ENCODE measurements at places on chromosomes 11 and 22. TPM values are rescaled to one million over a fixed set of nuclear protein-coding genes. Genes with fewer than 3 reads are reported as not detected.

GRCh38 chr11:11976481-11977127, 31.8 kb downstream of the DKK3 start:
- DNase-seq = no peak

GRCh38 chr11:5809122-5809519, 397 bp downstream of the OR52N2 start:
- no peak for DNase-seq

GRCh38 chr11:20601221-20601914, 2.0 kb downstream of the SLC6A5 start:
- DNase-seq = no peak

The OR51B5 gene
- 1.3 TPM for total RNA-seq

DNA sequence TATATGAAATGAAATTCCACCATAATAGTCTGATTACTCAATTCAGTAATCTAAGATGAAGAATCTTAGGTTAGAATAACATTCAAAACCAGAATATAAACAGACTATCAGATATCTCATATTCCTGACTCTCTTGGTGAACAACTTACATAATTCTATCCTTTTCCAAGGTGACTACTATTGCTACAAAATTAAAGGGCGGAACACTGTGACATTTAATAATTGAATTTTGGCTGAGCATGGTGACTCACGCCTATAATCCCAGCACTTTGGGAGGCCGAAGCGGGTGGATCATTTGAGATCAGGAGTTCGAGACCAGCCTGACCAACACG, 34.4 kb downstream of the RDX start:
- DNase-seq = no peak

DNA sequence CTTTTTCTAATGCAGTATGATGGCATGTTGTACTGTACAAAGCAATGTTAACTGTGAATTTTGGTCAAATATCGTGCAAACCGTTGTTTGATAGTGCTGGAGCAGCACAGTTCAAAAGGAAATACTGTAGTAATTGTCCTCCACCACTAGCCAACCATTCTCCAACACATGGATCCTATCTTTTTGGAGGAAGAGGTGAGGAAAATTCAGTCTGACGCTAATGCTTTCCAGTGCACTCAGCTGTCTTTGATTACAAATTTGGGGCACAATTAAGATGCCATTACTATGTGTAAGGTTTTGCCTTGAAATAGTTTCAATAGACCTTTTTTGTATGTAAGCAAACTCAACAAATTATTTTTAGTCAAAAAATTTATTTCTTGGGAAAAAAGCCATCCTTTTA, 240.5 kb upstream of the CCDC179 start:
- DNase-seq = no peak

The BRSK2 gene
- 1.8 TPM for total RNA-seq

GRCh38 chr11:66247801-66248200, 20.6 kb upstream of the RAB1B start:
- no peak for DNase-seq

DNA sequence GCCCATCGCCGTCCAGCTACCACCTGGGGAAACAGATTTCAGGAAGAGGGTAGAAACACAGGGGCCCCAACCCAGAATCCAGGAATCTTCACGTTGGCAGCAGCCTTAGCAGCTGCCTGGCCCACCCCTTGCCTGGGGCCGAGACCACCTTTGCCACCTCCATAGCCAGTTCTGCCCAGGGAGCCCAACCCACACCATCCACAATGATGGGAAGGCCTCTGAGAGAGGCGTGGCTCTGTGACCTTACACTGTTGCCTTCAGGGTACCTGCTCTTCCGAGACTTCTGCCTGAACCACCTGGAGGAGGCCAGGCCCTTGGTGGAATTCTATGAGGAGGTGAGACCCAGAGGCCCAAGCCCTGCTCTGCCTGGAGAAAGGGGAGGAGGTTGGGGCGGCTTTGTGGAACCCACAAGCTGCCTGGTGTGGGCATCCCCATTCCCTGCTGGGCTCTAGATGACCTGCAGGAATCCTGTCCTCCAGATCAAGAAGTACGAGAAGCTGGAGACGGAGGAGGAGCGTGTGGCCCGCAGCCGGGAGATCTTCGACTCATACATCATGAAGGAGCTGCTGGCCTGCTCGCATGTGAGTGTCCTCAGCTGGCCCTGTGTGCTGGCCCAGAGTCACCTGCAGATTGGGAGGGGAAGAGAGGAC, 10.0 kb upstream of the ANKRD13D start:
- peak; percentile 54 for DNase-seq

The ASPHD2 gene
- total RNA-seq = 1.6 TPM

DNA sequence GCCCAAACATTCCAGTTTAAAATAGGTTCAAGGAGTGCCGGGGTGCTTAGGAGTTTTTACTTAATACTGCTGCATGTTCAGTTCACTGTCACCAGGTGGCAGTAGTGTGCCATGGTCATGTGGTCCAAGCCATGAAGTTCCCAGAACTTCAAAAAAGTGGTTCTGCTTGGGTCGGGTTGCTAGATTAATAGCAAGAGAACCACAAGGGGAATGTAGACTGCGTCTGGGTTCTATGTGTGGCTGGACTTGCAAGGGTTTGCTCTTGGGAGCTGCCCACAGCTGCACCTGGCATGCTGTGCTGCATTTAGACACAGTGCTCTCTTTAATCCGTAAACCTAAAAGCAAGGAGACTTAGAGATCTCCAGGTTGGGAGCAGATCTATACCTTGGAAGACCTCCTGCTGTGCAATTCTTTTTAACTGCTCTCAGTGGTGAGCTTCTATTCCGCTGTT, 6.5 kb upstream of the SPON1 start:
- peak; percentile 83 for DNase-seq

GRCh38 chr11:134543241-134543640, 131.2 kb upstream of the B3GAT1 start:
- peak; percentile 44 for DNase-seq

GRCh38 chr11:69239641-69240040, 54.3 kb upstream of the MYEOV start:
- DNase-seq = peak; percentile 46

DNA sequence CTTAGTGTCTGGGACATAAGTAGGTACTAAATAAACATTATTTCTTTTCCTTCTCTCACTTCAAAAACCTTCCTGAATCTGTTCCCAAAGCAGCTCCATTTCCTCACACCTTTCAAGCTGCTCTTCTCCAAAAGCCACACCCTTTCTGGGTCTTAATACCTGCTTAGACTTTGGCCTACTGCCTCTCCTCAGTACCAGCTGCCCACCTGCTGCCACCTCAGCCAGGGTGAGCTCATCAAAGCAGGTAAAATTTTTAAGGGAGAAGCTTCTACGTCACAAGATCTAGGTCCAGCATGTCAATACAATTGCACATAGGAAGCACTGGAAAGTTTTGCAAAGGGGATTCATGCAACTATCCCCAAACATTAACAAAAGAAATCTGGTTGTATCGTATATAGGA, 108.4 kb downstream of the RPL27A start:
- DNase-seq = no peak

The GLYAT gene
- total RNA-seq = not detected

DNA sequence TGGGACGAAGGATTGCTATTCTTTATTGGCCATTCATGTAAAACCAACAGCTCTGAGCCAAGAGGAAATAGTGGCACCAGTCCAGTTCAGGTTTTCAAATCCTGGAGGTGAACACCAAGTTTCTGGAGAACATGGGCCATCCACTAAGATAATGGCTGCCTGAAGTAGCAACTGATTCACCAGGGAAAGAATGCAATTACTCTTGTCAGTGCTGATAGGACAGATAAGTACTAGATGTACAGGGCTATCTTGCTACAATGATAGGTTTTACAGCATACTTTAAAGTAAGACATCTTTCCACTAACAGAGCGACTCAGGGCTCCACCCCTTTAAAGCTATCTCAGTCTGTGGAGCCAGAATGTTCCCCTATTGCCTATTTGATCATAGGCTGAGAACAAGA, 36.8 kb upstream of the APOA1 start:
- no peak for DNase-seq

The XKR3 gene
- total RNA-seq = not detected

DNA sequence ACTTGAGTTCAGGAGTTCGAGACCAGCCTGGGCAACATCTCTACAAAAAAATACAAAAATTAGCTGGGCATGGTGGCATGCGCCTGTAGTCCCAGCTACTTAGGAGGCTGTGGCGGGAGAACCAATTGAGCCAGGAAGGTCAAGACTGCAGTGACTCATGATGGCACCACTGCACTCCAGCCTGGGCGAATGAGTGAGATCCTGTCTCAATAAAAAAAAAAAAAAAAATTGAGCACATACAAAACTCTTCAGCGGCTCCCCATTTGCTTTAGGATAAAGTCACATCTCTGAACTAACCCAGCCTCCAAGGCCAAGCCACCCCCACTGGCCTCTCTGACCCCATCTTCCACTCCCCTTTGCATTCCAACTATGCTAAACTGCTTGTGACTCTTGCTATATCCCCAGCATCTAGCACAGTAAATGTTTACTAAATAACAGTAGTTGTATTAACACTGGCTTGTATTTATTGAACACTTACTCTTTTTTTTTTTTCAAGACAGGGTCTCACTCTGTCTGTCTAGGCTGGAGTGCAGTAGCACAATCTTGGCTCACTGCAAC, 28.9 kb downstream of the CREB3L1 start:
- no peak for DNase-seq

- no peak for DNase-seq
These were observed 74.7 kb downstream of the NARS2 start for GRCh38 chr11:78499971-78500370.

The USH1C gene
- 1.2 TPM for total RNA-seq

DNA sequence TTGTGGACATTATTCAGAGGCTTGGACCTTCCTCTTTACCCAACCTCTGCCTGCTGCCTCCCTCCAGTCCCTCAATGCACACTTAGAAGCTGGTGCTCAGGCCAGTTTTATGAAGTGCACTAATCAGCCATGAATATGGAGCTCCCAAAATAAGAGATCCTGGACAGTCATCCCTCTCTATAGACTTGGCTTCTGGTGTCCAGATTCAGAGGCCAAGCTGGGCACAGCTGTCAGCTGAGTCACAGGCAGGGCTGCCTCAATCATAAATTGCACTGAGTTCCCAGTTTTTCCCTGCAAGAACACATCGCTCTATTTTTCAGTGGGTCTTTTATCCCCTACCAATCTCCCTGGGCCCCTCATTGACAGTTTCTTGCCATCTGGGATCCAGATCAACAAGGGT, 161.7 kb upstream of the CADM1 start:
- DNase-seq = peak; percentile 18

The OSBP2 gene
- total RNA-seq = 1.8 TPM

- no peak for DNase-seq
These were observed 109.4 kb upstream of the KIRREL3 start for GRCh38 chr11:127109796-127110480.

The FCHSD2 gene
- total RNA-seq = 36.3 TPM

- DNase-seq = no peak
These were observed 21.3 kb downstream of the TBC1D22A start for GRCh38 chr22:46783721-46784120.

DNA sequence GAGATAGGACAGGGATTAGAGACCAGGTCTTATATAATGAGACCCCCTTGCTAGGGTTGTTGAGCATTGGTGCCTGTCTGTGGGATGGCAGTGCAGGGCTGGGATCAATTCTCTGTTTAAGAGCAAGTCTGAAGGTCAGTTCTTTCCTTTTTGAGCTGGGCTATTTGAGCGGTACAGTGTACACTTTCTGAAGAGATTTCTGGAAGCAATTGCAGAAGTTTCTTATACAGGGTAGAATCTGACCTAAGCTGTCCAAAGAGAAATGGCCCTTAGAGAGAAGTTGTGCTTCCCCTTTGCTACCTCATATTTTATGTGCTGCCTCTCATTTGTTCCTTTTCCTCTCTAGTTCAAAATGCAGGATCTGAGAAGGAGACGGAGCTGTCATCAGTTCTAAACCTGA, 35.8 kb downstream of the CSTPP1 start:
- no peak for DNase-seq

GRCh38 chr22:37806409-37807333, 1.1 kb upstream of the GCAT start:
- peak; percentile 75 for DNase-seq

- no peak for DNase-seq
These were observed 15.4 kb upstream of the CPT1A start for GRCh38 chr11:68857037-68857586.

DNA sequence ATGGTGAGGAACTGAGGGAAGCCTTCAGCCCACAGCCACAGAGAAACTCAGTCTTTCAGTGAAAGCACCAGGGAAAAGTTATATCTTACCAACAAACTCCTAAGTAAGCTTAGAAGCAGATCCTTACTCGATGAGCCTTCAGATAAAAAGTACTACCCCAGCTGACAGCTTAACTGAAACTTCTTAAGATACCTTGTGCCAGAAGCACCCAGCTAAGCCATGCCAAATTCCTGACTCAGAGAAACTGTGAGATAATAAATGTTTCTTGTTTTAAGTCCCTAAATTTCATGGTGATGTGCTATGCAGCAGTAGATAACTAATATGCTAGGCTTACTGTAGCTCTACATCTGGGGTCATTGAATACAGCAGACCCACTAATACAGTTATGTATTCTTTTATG, 2025.0 kb downstream of the LRRC4C start:
- no peak for DNase-seq

- DNase-seq = no peak
These were observed 30.8 kb downstream of the MYH9 start for GRCh38 chr22:36356708-36357624.

GRCh38 chr22:46735747-46736608, 2.1 kb downstream of the CERK start:
- no peak for DNase-seq

- no peak for DNase-seq
These were observed 831.2 kb upstream of the CCDC90B start for GRCh38 chr11:84117394-84117793.

DNA sequence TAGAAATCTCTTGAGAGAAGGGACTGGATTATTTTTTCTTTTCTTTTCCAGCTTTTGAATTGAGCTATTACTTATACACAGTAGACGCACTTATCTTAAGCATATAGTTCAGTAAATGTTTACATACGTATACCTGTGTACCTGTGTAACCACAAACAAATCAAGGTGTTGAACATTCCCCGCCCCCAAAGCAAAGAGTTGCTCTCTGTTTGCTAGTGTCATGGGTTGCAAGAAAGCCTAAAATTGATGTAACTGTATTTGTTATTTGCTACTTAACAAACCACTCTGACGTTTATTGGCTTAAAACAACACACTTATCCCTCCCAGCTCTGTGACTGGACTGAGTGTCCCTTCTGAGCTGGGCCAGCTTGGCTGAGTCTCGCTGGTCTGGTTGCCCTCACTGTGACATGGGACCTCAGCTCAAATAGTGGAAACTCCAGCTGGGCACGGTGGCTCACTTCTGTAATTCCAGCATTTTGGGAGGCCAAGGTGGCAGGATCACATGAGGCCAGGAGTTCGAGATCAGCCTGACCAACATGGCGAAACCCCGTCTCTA, 25.4 kb upstream of the CABP2 start:
- DNase-seq = peak; percentile 17

- no peak for DNase-seq
These were observed 12.1 kb downstream of the OR5W2 start for GRCh38 chr11:55902308-55902707.

The APOL6 gene
- total RNA-seq = 17.1 TPM

GRCh38 chr11:34558211-34558610, 44.6 kb upstream of the ELF5 start:
- no peak for DNase-seq

GRCh38 chr11:36311926-36312595, 16.0 kb downstream of the PRR5L start:
- DNase-seq = no peak

- DNase-seq = no peak
These were observed 3.1 kb downstream of the PPM1F start for GRCh38 chr22:21949569-21949918.

The OR9Q1 gene
- not detected for total RNA-seq

Measured in sigmoid colon (tissue), 7 donors.